ENCODE measurements at places on chromosomes 3 and 15.

DNA sequence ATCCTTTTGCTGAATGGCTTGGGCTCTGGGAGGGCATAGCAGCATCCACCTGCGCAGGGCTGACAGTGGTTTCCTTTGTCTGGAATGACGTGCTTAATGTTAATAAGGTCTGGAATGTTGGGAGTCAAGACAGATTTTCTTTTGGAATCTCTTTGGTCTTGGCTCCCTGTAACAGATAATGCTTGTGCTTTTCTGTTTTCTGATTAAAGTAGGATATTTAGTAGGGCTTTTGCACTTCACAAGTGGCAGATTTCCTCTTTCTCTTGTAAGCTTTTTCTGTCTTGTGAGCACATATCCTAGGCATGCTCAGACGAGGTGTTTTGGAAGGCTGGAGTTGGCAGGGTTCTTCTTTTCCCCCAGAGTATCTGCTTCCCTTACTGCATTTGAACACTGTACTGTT lies 189.6 kb downstream of the GHSR start:
- DNase-seq = no peak

DNA sequence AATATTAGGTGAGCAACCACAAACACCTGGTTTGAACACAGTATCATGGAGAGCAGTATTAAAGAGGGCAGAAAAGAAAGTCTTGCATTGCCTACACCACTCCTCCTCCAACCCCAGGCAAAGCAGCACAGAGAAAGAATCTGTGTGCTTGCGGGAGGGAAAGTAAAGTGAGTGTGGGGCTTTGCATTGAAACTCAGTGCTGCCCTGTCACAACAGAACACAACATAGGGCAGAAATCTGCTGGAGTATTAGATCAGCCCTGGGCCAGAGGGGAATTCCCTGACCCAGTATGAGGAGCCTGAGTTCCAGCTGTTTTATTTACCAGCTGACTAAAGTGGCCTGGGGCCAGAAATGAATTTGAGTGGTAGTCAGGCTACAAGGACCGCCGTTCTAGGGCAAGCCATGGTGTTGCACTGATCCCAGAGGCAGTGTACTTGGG lies 75.5 kb downstream of the SPATA16 start:
- DNase-seq = no peak

GRCh38 chr15:38324939-38325647 lies 72.5 kb downstream of the SPRED1 start:
- DNase-seq = no peak

- no peak for DNase-seq
Measured at GRCh38 chr15:60774829-60775463, 296.0 kb upstream of the ICE2 start.

DNA sequence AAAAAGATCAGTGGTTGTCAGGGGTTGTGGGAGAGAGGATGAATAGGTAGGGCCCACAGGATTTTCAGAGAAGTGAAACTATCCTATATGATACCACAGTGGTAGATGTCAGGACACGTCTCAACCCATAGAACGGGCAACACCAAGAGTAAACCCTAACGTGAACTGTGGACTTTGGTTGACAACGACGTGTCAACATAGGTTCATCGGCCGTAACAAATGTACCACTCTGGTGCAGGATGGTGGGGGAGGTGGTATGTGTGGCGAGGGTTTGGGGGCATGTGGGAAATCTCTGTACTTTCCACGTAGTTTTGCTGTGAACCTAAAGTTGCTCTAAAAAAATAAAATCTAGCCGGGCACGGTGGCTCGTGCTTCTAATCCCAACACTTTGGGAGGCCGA lies 13.0 kb upstream of the PIGZ start:
- no peak for DNase-seq

- no peak for DNase-seq
Measured at GRCh38 chr3:180253283-180253682, 216.5 kb upstream of the PEX5L start.

DNA sequence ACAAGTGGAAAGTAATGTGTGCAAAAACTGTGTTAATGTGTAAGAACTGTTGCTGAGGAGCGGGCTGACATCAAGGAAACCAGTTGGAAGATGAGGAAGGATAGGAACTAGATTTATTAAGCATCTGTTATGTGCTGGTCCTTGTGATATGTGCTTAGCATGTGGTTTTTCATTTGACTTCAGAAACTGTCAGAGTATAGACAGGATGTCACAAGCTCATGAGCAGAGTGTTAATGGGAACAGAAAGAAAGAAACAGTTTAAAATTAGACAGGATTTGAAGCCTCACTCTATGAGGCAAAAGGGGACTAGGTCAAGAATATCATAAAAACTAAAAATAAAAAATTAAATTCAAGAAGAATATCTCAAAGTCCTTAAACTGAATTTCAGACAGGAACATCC lies 270.6 kb upstream of the DPPA4 start:
- DNase-seq = no peak

GRCh38 chr3:62942227-62942626 lies 67.0 kb upstream of the CADPS start:
- no peak for DNase-seq

GRCh38 chr15:95944661-95945255 lies 385.7 kb upstream of the NR2F2 start:
- no peak for DNase-seq

All from stimulated activated CD8-positive, alpha-beta memory T cell treated with anti-CD3 and anti-CD28 coated beads, Interleukin-7, amount 100 ng/mL, for 4 hours (primary cell).